ENCODE measurements at places on chromosomes 6 and 20.

DNA sequence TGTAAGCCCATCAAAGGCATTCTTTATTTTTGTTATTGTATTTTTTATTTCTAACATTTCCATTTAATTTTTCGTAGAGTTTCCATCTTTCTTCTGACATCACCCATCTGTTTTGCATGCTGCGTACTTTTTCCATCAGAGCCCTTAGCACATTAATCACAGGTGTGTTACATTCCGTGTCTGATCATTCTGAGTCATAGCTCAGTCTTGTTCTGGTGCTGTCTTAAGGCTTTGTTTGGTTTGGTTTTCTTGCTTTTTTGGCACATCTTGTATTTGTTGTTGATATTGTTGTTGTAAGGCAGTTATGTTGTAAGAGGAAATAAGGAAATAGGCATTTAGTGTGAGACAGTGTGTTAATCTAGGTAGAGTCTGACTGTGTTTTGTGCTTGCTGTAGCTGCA, 214.6 kb upstream of the CDH4 start:
- no peak for DNase-seq

DNA sequence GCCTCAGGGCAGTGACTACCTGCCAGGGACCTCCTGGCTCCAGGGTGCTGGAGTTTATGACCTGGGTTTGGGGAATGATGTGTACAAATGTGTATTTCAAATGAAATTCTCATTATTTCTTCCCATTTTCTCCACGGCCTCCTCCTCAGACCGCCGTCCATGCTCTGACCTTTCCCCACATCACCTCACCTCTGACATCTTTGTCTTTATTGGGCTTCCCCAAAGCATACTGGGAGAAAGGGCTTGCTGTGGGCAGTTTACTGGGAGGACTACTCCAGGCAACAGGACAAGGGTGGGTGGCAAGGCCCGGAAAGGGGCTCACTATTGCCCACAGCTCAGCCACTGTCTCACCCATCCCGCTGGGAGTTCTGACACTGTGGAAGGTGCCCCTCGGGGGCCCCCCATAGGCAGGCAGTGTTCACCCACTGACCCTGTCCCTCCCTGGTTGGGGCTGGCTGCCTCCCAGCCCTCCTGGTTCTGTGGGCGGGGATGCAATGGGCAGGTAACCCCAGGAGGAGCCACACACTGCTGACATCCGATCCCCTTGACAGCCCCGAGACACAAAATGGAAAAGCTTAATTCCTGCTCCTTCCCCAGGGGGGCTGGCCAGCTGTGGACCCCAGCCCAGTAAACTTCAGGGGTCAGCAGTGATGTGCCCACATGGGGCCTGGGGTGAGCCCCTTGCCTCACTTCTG, 39.8 kb upstream of the CST7 start:
- DNase-seq = no peak

GRCh38 chr20:1945134-1945618, 48.7 kb downstream of the PDYN start:
- no peak for DNase-seq

GRCh38 chr6:20338156-20338555, 63.5 kb upstream of the E2F3 start:
- no peak for DNase-seq

DNA sequence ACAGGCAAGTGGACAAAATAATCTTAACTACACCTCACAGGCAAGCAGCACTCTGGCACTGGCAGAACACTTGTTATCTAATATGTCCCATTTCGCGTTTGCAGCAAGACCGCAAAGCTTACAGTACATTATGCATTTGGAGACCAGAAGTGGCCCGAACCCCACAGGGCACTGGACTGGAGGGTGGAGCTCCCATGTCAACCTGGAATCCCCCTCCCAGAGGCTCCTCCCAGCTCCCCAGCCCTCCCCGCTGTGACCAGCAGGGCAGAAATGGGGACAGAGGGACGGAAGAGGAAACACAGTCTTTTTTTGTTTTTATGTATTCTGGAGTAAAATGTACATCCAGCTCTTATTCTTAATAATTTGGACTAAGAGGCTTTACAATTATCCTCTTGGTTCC, 263.7 kb downstream of the SMOC2 start:
- DNase-seq = no peak

All from NCI-H69 (cell line).